ENCODE measurements at places on chromosomes 11 and 22.

DNA sequence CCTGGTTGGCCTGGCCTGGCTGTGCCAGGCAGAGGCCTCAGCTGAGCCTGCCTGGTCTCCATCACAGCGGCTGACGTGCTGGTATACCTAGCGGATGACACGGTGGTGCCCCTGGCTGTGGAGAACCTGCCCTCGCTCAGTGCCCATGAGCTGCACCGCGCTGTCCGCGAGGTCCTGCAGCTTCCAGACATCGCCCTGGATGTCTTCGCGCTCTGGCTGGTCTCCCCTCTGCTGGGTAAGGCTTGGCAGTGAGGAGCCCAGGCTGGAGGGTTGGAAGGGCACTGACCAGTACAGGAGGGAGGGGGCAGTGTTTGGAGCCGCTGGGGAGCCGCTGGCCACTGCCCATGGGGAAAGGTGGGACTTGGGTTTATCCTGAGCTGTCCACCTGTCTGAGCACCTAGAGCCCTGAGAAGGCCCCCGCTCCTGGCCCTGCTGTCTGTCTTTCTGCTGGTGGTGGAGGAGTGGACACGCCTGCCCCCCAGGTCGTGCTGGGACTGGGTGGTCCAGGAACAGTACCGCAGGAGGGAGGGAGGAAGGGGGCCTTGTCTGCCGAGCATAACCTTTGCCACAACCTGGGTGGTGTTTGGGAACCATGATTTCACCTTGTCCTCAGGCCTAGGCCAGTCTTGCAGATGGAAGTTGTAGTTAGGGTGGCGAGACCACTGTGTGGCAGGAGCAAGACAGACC is 3.0 kb downstream of the FRMD8 start:
- no peak for DNase-seq

DNA sequence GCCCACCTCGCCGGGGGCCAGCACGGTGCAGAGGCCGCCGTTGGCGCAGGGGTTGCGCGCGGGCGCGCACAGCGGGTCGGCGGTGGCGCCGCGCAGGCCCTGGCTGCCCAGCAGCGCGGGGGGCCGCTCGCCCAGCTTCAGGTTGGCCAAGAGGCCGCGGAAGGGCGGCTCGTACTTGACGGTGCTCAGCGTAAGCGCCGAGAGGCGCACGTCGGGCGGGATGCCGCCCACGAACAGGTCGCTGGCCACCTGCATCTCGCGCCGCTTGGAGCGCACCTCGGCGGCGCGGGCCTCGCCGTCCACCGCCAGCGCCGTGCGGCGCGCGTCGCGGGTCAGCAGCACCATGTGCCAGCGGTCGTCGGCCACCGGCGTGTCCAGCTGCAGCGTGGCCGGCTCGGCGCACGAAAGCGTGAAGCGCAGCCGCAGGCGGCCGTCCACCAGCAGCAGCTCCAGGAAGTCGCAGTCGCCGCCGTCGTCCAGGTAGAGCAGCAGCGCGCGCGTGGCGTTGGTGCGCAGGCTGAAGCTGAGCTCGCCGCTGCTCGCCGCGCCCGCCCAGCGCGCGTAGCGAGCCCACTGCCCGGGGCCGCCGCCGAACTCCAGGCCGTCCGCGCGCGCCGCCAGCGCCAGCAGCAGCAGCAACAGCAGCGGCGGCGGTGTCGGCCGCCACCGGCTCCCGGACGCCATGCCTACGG is 9.8 kb downstream of the NRXN2 start:
- DNase-seq: no peak

GRCh38 chr22:42383287-42383686 is 48.9 kb downstream of the NFAM1 start:
- DNase-seq: no peak

DNA sequence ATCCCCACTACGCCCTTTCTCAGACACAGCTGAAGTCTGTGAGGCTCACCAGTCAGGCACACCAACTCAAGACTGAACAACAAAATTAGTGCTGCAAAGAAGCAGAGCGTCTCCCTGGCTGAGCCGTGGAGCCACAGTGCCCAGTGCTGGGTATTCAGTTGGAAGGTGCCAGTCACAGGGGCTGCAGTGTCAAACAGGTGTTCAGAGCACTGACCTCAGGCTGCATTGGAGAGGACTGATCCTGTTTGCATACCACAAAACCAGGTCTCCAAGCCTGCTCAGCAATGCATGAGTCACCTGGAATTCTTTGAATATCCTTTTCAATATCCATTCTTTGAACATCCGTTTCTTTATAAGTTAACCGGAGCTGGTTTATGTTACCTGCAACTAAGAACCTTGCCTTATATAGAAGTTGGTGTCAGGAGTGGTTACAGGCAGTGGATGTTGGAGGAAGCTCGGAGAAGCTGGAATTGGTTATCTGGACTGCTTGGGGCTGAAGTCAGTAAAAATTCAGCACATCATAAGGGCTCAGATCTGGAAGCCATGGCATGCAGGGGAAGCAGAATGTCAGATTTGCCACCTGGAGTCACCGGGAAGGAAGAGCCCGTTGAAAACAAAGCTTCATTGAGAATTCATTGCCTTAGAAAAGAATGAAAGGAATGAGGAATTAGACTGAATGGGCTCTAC is 30.3 kb downstream of the PDGFB start:
- DNase-seq: no peak

Measured in NK-92 treated with Interleukin-12 subunit alpha and Interleukin-12 subunit beta, amount 100 ng/mL, for 24 hours (cell line).